ENCODE measurements at places on chromosomes 1 and 21.

DNA sequence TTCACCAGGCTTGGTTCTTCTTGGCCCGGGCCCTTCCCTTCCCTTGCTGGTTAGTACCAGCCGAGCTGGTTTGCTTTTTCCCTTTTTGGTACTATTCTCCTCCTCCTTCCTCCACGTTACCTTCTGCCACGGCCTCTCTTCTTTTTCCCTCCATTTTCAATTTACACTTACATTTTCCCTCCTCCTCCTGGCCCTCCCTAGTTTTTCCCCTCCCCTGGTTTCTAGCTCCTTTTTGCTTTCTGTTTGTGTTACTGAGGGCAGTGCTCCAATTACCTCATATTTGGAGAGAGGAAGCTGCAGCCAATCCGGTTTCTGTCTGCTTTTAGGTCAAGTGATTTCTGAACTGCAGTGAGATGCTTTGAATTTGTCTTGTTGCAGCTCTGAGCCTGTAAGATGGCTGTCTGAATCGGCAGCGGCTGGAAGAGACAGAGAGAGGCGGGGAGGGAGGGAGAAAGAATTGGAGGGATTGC, 63.7 kb downstream of the MACF1 start:
- DNase-seq: no peak

- DNase-seq: no peak
Observed at GRCh38 chr21:35238119-35238518, 189.0 kb upstream of the RUNX1 start.

DNA sequence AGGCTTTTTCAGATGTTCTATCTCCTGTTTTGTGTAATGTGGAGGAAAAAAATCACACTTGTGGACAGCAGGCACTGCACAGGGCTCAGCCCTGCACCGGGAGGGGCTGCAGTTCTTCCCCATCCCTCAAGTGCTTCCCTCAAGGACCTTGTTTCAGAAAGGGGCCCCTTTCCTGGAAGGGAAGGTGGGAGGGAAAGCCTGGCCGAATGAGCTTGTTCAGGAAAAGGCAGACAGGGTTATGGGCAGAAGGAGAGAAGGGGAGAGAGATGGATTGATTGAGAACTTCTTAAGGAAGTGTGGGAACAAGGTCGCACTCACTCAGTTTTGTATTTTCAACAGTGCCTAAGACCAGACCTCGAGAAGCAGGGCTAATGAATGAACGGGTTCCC, 41.2 kb downstream of the OLFML2B start:
- DNase-seq: no peak

GRCh38 chr1:214296860-214297745, 16.1 kb downstream of the SMYD2 start:
- DNase-seq: no peak

DNA sequence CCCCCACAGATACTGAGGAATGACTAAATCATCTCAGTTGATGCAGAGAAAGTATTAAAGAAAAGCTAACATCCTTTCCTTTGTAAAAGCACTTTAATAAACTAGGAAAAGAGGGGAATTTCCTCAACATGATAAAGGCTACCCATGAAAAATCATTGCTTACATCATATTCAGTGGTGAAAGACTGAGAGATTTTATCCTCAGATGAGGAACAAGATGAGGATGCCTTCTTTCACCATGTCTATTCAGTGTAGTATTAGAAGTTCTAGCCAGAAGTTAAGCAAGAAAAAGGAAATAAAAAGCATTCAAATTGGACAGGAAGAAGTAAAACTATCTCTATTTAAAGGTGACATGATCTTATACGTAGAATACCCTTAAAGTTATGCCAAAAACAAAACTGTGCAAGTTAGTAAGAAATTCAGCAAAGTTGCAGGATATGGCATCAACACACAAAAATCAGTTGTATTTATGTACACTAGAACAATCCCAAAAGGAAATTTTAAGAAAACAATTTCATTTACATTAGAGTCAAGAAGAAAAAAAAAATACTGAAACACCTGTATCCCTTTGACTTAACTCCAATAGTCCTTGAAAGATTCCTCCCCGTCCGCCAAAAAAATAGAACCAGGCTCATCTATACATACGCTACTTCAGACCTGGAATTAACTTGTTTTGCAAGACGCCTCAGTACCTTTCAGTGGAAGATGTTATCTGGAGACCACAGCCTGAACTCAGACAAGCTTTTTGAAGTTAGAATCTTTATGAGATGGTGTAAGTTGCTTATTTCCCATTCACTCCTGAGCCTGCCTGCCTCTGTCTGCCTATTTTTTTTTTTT, 17.5 kb downstream of the ZMYM4 start:
- DNase-seq: no peak

GRCh38 chr1:36034692-36035091, 49.2 kb upstream of the TEKT2 start:
- DNase-seq: no peak

DNA sequence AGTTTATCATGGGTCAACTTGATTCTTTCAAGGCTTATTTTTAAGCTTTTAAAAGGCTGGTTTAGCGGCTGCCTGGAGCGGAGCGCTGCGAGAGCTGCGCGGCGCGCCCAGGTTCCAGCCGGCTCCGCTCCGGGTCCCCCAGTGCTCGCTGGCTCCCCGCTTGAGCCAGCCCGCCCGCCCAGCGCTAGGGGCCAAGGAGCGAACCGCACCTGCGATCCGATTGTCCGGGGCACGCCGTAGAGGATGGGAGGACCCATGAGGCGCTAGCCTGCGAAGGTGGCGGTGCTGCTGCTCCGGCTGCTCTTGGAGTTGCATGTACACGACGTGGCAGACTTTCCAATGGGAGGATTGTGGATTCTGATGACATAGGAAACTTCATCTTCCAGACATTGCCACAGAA, 9.9 kb upstream of the CFHR4 start:
- DNase-seq: no peak

DNA sequence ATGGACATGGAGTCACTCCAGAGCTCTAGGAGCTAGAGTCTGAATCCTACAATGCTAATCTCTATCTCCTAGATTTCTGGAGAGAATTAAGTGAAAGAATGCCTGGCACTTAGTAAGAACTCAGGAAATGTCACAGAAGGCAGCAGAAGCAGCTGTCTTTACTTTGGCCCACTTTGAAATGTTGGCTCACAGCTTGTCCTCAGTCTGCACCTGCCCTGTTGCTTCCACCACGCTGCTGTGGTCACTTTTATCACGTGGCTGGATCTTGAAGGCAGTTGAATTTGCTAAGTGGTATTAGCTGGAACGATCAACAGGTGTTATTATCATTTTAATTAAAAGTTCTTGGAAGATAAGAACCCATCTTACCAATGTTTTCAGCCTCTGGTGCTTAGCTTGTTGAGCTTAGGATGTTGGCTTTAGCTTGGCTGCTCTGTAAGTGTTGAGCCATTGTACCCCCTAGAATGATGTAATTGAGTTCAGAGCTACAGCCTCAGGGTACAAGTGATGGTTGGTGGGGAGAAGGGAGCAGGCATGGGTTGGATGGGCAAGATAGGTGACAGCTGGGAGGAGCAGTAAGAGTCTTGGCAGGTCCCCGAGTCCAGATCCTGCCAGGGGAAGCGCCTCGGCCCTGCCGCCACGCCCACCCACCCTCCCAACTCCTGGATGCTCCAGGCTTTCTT, 41.9 kb upstream of the EPS8L3 start:
- no peak for DNase-seq

DNA sequence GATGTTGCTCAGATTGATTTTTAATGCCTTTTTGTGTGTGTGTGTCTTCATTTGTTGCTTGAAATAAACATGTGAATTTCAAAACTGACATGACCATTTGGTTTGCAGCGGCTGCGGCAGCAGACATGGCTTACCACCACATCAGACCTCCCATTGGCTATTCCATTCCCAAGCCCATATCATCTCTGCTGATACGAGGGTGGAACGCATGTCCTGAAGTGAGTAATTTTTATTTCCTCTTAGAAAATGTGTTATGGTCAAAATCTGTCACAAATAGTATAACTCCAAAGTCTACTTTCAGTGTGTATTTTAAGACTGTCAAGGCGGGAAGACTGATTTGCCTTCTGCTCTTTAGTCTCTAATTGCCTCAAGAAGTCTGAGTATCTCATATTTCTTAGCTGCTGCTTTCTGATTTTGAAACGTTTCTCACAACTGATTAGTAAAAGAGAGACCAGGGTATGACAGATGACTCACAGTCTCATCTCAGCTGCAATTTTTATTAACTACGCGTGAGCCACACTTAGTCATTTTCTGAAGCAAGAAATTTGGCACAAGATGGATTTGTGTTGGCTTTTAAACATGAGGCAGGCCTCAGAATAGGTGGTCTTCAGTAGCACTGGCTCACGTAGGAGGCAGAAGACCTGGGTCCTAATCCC, 49.0 kb downstream of the LRRC53 start:
- DNase-seq: no peak

- DNase-seq: no peak
Observed at GRCh38 chr1:83838573-83838972, 160.4 kb downstream of the TTLL7 start.

- DNase-seq: no peak
Observed at GRCh38 chr1:63463248-63463647, 59.8 kb downstream of the ITGB3BP start.

GRCh38 chr1:109441069-109441468, 14.8 kb upstream of the PSMA5 start:
- no peak for DNase-seq

DNA sequence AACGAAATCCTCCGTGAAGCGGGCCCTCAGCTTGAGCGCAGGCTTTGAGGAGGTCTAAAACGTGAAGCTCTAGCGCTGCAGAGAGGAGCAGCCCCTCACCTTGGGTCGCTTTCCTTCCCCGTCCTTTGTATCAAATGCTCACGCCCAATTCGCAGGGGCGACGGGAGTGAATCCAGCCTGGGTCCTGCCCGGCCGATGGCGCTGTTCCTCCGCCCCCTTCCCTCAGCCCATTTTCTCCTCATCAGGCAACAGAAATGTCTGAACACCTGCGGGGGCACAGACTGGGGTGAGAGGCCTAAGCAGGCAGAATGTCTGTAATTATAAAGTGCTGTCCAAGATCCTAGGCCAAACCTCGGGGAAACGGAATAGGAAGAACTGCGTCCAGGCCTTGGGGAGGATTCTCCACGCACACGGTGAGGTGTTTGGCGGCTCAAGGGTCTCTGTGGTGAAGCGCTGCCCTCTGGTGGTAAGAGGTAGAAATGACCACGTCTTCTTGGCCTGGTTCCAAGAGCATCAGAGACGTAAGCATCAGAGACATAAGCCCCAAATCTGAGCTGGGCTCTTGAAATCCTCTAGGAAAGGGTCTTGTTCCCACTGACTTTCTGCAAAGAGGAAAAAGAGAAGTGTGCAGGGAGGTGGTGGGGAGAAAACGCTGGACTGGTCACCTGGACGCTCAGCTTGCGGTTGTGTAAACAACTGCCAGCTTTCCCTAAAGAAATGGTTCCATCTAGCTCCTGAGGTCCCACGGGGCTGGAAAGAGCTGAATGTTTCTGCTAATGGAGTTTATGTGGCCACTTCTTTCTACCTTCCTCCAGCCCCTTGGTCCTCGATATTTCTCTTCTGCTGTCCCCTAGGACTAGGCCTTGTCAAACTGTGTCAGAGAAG, 92.1 kb upstream of the CD53 start:
- peak; percentile 55 for DNase-seq

- DNase-seq: no peak
Observed at GRCh38 chr1:1603671-1604373, 3.9 kb upstream of the FNDC10 start.

- no peak for DNase-seq
Observed at GRCh38 chr1:10832703-10833102, 36.3 kb upstream of the CASZ1 start.

DNA sequence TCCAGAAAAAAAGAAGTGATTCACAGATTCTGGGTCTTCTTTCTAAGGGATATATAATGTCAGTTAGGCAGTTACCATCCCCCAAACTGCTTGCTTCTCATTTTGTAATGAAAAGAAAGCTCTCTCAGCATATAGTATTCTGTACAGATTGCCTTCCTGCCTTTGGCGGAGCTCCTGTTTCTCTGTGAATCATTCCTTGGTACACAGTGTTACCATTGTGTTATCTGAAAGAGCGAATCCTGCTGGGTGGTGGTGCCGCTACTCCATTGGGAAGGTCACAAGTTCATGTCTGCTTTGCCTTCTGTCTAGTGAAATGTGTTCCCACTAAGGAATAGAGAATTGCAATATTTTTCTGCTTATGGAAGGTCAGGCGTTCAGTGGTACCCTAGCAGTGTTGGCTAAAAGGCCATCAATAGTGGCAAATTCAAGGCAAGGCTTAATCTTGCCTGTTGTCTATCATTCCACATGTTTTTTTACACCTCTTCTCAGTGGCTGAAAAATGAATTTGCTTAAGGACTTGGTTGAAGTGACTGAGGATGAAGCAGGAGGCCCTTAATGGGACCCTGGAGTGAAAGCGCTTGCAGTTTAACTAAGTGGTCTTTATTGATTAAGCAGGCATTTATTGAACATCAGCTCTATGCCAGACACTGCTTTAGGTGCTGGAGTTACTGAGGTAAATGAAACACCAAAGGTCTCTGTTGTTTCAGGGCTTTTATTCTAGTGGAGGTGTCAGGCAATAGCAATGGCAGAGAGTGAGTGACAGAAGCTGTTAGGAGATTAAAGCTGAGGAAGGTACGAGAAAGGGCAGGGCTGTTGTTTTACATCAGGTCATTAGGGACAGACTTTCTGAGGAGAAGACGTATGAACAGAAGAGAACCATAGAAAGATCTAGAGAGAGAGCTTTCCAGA, 186.7 kb downstream of the PDE4B start:
- no peak for DNase-seq

- DNase-seq: no peak
Observed at GRCh38 chr1:94100785-94101612, 19.9 kb downstream of the ABCA4 start.

DNA sequence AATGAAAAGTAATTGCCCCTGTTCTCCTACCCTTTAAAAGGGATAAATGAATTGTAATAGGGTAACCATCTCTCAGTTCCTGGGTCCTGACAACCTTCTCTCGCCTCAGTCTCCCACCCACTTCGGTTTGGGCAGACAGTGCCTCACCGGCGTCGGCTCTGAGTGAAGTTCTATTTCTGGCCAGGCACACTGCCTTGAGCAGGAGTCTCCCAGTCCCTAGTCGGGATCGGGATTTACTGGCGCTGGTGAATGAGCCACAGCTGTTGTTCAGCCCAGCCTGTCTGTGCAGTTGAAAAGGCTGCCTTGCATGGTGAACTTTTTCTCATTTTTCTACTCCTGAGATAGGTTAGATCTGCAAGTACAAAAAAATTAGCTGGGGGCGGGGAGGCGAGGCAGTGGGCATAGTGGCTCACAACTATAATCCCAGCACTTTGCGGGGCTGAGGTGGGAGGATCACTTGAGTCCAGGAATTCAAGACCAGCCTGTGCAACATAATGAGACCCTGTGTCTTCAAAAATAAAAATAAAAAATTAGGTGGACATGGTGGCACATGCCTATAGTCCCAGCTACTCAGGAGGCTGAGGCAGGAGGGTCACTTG, 7.4 kb downstream of the PLEKHM2 start:
- DNase-seq: no peak

- DNase-seq: no peak
Observed at GRCh38 chr1:2969845-2970291, 51.4 kb upstream of the ACTRT2 start.

- DNase-seq: no peak
Observed at GRCh38 chr1:66575739-66576138, 41.8 kb downstream of the SGIP1 start.

All from stimulated activated CD8-positive, alpha-beta memory T cell treated with anti-CD3 and anti-CD28 coated beads, Interleukin-2, amount 100 ng/mL, for 1 hour (primary cell).